Left ventricle myocardium superior (tissue), 1 donor: ENCODE measurements at places on chromosomes 5 and 9.

- DNase-seq = no peak
These were observed 13.2 kb downstream of the PDLIM4 start for GRCh38 chr5:132270706-132271105.

GRCh38 chr5:79792463-79792862 lies 102.8 kb downstream of the CMYA5 start:
- no peak for DNase-seq

DNA sequence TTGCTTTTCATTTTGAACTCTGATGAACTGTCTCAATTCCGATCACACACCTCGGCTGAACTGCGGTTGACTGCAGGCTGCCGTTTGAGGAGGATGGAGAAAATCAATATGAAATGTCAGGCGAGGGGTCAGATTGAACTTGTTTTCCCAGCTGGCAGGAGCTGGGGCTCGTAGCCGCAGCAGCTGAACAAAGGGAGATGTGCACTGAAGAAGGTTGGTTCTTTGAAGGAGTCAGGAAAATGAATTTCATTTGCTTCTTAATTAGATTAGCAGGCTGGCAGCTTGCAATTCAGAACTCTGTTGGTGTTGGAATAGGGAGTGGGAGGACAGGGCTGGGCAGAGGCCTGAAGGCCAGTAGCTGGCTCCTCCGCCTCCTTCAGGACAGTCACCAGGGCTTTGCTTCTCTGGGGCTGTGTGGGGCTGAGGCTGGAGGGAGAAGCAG lies 117.4 kb upstream of the GPR151 start:
- DNase-seq = no peak

DNA sequence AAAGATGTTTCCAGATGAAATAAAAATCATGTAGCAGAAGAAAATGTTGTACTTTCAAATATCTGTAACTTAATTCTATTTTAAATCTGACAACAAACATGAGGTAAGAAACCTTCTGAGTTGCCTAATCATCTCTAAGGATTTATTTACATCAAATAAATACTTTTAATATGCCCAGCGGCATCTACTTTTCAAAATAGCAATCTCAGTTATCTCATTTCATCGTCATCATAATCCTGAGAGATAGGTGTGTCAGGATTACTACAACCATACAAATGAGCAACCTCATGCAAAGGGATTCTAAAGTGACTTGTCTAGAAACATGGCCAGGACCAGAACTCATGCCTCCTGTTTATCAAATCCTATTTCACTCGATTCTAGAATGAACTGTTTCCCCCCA lies 49.5 kb downstream of the DENND1A start:
- no peak for DNase-seq

GRCh38 chr5:98735806-98736507 lies 37.5 kb upstream of the RGMB start:
- no peak for DNase-seq
